NCI-H187 treated with DMSO at 0.1 percent for 48 hours (cell line): ENCODE measurements at places on chromosomes 1 and 21.

DNA sequence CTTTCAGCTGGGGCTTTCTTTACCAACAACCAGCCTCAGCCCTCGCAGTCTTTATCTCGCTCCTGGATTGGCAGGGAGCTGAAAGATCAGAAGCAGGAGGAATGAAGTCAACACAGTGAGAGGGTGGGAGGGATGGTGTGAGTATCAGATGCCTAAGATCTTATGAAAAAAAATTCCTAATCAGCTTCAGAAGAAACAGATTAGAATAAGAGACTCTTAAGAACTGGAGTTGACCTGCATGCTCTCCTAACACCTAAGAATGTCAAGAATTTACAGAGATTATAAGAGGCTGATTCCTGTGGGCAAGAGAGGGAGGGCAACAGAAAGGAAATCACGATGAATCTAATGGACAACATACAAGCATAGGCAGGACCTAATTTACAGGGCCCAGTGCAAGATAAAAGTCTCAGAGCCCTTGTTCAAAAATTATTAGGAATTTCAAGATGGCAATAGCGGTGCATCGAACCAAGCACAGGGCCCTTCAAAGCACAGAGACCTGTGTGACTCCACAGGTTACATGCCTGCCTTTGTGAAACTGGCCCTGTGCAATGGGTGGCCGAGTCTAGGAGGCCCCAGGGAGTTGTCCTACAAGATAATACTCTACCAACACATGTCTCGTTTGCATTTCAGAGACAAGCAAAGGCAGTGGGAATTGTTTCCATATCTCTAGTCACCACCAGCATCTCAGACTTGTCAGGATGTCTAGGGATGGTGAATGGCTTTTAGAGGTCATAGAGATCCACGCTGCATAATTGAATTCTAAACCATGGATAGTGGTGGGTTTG, 65.3 kb upstream of the PPP2R5A start:
- DNase-seq, result no peak

- DNase-seq, result no peak
These were observed 11.3 kb downstream of the PODN start for GRCh38 chr1:53073287-53073686.

- no peak for DNase-seq
These were observed 40.6 kb upstream of the RABGAP1L start for GRCh38 chr1:174118751-174119150.

DNA sequence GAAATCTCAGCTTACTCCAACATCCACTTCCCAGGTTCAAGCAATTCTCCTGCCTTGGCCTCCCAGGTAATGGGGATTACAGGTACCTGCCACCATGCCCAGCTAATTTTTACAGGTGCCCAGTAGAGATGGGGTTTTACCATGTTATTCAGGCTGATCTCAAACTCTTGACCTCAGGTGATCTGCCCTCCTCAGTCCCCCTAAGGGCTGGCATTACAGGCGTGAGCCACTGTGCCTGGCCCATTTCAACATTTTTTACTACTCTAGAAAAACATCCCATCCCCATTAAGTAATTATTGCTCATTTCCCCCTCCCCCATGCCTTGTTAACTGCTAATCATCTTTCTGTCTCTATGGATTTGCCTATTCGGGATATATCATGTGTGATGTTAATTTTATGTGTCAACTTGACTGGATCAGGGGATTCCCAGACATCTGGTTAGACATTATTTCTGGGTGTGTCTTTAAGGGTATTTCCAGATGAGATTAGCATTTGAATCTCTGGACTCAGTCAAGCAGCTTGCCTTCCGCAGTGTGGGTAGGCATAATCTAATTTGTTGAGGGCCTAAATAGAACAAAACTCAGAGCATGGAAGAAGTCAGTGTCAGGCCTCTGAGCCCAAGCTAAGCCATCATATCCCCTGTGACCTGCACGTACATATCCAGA, 33.0 kb upstream of the ZBTB8B start:
- DNase-seq, result no peak

GRCh38 chr1:64942675-64943074, 23.7 kb downstream of the JAK1 start:
- DNase-seq, result no peak

GRCh38 chr1:229323201-229323600, 19.6 kb downstream of the CCSAP start:
- no peak for DNase-seq

- DNase-seq, result no peak
These were observed 32.2 kb downstream of the FAM177B start for GRCh38 chr1:222769181-222769580.

DNA sequence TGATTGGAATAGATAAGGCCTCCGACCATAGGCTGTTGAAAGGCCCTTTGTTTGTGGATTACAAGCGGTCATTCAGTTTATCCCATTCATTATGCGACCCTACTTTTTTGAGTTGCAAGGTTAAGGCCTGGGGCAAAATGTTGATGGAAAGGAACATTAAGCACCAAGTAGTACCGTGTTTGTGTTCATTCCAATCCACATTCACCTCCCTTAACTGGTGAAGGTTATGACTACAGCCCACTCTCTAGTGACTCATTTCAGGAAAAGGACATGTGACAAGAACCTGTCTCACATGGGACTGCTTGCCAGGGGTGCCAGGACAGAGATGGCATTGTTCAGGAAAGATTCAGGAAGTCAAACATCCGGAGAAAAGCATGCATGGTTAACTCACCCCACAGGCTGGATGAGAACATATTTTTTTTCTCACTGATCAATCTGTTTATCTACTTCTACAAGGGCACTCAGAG, 81.6 kb downstream of the CD58 start:
- no peak for DNase-seq
